Mesothelial cell of epicardium (in vitro differentiated cells): ENCODE measurements at places on chromosomes 1 and 21.

GRCh38 chr1:93554883-93555872, 107.3 kb downstream of the FNBP1L start:
- DNase-seq, result no peak

DNA sequence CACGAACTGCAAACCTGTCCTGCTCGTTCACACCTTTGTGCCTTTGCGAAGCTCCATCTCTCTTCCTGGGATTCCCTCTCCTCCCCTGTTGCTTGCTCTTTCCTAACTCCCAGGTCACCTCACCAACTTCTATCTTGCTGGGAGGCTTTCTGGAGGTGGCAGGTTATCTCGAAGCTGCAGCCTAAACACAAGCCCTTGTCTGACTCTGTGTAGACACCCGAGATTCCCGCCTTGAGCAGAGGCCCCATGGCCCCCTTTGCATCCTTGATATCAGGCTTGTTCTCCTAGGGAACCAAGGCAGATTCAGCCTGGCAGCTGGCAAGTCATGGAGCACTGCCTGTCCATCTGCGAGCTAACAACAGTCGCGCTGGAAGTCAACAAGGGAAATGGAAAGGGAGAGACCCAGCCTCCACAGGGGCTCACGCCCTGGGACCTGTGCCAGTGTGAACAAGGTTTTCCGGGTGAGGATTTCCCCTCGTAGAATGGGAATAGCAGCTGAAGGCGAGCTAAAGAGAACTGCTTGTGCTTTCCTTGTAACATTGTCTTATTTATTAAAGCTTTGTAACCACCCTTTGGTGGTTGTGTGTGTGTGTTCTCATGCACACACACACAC, 109.5 kb upstream of the JUN start:
- DNase-seq, result no peak

- no peak for DNase-seq
Measured at GRCh38 chr1:221700948-221701347, 40.9 kb downstream of the DUSP10 start.

GRCh38 chr1:202586871-202587270, 123.4 kb downstream of the SYT2 start:
- DNase-seq, result no peak

DNA sequence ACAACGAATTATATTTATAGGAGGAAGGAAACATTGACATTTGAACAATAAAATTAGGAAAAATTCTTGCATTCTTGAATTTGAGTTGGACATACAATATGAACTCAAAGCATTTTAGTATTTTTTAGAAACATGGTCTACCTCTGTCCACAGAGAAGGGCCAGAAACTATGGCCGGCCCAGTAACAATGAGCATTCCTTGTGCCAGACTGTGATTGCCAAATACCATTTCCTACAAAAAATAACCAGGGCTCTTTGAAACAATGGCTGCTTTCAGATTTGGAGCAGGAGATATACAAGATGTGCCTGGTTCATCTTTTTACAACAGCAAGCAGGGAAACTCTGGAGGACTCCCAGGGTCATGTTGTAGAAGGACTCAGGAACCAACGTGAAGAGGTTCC, 38.4 kb downstream of the NOS1AP start:
- DNase-seq, result no peak

DNA sequence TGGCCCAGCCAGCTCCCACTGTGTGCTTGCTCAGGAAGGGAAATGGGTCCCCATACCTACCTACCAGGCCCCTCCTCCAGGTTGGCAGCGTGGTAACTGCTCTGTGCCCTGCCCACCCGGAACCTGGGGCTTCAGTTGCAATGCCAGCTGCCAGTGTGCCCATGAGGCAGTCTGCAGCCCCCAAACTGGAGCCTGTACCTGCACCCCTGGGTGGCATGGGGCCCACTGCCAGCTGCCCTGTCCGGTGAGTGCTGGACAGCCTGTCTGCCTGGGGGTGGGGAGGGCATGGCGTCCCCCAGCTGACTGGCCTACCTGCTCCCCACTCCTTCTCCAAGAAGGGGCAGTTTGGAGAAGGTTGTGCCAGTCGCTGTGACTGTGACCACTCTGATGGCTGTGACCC, 10.8 kb upstream of the LRRC71 start:
- DNase-seq, result no peak
